ENCODE measurements at places on chromosomes 12 and 14.
A peak's percentile ranks its signal among the peaks of the same experiment; 100 is the strongest.

GRCh38 chr12:65330331-65330730 lies 51.8 kb downstream of the MSRB3 start:
- no peak for DNase-seq

- no peak for DNase-seq
Measured at GRCh38 chr12:25829192-25829591, 129.3 kb upstream of the RASSF8 start.

- no peak for DNase-seq
Measured at GRCh38 chr12:3329361-3329760, 161.6 kb upstream of the PRMT8 start.

- no peak for DNase-seq
Measured at GRCh38 chr14:89707086-89707485, 247.4 kb downstream of the EFCAB11 start.

DNA sequence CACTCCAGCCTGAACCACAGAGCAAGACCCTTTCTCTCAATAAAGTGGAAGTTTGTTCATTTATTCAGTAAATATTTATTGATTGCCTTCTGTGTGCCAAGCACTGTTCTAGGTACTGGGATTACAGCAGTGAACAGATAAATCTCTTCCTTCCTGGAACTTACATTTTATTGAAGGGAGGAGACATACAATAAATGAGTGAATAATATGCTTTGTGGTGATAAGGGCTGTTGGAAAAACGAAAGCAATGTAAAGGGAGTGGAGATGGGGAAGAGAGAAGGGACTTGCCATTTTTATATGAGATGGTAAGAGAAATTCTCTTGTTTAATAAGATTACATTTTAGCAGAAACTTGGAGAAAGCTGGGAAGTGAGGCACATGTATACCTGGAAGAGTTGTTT lies 1.6 kb downstream of the GSKIP start:
- no peak for DNase-seq

GRCh38 chr12:12010277-12011039 lies 60.3 kb upstream of the BCL2L14 start:
- peak; percentile 59 for DNase-seq

DNA sequence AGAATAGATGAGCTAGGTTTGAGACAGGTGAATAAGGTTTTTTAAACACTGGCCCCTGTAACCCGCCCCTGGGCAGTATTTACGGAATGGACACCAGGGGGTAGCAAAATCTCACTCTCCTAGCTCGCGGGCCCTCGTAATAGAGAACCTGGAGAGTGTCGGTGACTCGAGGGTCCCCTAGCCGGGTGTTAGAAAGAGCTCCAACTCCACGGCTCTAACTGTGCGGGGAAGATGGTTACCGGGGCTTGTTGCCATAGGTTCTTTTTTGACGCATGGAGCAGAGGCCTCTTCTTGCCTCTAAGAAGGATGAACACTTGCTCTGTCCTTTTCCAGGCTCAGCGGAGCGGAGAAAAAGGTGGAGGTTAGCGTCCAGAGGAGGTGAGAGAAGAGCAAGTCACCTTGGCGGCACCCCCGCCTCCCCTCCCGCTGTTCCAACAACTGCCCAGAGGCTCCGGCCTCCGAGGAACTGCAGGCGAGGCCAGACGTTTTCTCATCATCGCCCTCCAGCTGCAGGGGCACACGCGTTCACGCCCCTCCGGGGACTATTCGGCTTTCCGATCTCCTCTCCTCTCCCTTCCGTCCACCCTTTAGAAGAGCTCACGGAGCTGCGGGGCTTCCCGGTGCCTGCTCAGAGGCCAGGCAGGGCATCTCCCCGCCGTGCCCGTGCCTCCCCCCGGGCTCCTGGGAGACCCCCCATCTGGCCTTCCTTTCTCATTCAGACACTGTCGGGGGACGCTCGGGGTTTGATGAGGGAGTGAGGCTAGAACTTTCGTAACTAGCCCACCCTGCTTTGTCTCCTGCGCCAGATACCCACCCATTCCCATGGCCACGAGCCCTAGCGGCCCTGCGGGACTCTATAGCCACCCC lies 1.4 kb upstream of the ARHGEF40 start:
- DNase-seq = peak; percentile 67

DNA sequence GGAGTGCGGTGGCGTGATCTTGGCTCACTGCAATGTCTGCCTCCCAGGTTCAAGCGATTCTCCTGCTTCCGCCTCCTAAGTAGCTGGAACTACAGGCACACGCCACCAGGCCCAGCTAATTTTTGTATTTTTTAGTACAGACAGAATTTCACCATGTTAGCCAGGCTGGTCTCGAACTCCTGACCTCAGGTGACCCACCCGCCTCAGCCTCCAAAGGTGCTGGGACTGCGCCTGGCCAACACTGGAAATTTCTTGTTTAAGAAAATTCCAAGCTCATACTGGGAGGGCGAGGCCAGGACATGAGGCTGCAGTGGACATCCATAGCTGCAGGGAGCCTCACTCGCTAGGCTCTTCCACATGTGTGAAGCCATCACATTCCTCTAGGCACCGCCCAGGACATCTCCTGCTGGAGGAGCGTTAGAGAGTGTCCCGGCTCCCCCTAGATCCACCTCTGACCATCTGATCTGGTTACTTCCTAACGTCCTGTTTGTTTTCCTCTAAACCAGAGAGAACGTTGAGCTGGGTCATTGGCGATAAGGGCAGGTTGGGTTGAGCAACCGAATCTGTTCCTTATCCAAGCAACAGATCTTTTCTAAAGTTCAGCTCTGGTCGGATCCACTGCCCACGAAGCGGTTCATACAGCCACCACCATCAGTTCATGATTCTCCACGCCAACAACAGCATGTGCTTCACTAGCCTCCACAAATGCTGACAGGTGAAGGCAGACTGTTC lies 108.2 kb upstream of the MED13L start:
- no peak for DNase-seq

GRCh38 chr12:40647651-40648050 lies 44.6 kb upstream of the CNTN1 start:
- DNase-seq = no peak

DNA sequence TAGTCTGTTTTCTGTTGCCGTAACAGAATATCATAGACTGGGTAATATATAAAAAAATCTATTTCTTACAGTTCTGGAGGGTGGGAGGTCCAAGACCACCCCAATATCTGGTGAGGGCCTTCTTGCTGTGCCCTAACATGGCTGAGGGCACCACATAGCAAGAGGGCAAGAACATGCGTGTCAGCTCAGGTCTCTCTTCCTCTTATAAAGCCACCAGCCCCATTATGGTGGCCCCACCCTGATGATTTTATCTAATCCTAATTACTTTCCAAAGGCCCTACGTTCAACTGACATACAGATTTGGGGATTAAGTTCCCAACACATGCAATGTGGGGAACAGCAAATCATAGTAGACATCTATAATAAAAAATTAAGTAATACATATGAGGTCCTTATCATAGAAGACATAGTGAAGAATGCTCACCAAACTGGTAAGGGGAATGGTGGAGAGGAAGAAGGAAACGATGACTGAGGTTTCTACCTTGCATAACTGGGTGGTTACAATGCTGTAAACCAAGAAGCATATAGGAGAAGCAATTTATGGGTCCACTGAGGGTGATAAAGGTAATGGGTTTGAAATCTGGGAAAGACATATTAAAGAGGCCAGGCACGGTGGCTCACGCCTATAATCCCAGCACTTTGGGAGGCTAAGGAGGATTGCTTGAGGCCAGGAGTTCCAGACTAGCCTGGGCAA lies 27.0 kb downstream of the BTBD7 start:
- DNase-seq = no peak

DNA sequence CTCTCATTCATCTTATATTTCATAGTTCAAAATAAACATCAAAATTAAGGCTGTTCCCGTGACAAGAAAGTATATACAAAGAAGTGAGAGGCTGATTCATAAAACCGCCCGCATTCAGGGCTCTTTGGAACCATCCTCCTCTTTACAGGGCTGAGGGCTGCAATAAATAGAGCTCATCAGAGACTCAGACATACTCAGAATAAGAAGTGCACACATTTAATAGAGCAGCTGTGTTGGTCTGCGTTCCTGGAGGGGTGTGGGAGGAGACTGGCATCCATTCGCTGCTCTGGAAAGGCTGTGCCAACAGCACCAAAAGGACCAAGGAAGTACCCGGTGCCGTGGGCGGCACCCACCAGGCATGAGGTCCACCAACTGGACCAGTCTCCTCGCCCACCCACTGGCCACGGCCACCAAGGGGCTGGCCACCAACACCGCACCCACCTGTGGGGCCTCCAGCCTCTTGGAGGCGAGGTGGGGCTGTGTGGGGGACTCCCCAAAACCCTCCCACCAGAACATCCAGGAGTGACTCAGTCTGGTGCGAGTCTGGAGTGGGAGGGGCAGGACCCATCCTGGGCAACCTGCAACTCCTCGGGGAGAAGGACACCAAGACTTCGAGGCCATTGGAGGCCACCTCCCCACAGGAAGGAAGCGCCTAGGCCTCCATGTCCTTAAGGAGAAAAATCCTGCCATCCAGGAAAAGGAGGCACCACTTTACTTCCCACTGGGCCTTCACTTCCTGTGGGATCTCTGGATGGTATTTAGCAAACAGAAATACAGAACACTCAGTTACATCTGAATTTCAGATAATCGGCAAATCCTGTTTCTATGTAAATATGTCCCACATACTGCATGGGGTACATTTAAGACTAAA lies 32.7 kb downstream of the VCPKMT start:
- no peak for DNase-seq

- peak; percentile 55 for DNase-seq
Measured at GRCh38 chr12:62684570-62685295, 218.1 kb downstream of the MON2 start.

DNA sequence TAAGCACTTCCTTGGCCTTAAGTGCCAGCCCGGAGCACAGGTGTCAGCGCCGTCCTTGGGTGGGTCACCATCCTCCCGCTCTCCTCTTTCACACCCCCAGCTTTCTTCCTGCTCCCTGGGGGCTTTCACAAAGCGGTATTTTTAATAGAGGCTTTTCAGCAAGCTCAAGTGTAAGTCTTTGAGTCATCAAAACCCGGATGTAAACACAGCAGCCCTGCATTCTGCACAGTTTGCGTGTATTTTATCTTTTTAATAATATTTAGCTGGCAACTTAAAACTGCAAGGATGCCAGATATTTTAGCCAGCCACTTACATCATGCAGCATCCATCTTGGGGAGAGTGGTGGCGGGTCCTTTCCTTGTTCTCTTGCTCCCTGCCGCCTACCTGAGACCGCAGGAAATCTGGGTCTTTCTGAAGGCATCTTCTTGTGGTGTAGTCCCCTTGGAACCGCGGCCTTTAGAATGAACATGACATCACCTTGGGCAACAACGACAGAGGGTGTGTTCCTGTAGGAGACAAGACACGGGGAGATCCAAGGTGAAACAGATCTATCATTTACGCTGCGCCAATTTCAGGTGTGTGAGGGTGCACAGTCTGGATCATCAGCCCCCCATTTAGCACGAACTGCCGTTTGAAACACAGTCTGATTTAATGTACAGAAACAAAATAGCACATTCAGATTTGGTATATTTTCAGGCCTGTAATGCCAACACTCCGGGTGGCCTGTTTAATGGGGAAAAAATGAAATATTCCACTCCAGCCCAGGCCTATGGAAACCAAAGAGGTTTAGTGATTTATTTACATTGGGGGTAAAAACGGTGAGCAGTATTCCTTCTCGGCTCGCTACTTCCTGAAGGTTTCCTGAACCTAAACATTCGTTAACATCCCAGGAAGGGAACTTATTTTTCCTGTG lies 12.5 kb upstream of the IRF2BPL start:
- no peak for DNase-seq

DNA sequence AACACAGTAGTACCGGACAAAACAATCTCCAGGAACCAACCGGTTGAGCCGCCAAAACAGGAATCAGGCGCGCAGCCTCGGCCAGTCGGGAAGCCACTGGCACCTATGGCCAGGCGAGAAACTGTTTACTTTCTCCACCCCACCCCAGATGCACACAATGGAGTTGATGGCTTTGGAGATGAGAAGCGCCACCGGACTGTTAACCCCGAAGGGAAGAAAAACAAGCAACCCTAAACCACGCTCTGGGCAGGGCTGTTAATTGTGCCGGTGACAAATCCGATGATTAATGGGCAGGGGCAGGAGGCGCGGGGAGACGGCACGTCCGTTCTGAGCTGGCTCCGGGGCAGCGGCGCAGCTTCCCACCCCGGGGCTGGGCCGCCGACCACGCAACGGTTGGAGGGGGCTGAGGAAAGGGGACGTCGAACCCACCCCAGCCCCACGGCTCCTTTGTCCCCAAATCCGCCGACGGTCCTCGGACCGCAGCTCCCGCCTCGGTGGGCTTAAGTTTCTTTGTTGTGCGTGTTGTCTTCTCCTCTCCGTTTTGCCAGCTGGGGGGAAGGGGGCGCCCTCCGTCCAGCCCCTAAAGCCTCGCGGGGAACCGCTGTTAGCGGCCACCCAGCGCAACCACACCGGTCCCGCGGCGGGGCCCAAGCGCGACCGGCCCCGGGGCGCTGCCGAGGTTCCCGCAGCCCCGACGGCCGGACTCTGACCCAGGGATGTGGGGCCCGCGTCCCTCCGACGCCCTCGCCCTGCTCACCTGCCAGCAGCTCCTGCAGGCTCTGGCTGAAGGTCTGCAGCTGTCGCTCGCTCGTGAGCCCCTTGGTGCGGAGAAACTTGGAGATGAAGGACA lies 790 bp downstream of the BTG1 start:
- DNase-seq = peak; percentile 60

DNA sequence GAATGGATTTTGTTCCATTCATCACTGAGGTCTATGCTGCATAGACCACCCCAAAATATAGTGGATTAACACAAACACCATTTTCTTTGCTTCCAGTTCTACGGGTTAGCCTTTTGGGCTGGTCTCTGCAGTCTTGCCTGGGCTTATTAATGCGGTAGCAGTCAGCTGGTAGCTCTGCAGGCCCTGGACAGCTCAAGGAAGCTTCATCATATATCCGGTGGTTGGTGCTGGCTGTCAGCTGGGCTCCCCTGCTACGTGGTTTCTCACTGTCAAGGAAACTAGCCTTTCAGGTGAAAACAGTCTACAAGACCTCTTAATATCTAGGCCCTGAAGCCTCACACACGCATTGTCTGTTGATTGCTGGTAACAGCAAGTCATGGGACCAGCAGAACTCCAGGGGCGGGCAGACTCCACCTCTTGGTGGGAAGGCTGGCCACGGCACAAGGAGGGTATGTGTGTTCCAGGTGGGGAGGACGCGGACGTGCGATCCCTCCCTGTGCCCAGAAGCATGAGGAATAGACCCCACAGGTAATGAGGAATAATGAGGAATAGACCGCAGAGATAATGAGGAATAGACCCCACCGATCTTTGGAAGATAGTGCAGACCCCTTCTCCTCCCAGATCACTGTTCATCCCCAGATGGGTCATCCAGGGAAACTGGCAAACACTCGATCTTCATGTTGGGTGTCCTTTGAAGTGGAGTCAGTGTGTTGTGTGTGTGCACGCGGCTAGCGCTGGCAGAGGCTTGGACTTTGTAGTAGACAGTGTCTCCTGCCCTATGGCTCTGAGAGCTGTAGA lies 13.3 kb downstream of the TSPAN9 start:
- peak; percentile 3 for DNase-seq

DNA sequence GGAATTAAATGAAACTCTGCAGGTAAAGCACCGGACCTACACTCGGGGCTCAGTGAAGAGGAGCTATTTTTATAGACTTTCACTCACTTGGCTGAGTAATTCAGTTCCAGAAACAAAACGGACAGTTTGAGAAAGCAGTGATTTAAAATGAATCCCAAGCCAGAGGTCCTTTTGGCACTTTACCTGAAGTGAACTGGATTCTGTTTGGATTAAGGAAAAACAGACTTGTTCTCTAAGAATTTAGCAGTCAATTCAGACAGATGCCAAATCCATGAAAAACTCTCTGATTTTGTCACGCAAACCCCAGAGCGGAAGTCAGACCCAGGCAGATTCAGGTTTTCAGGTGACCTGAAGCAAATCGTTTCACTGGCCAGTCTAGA lies 4.9 kb upstream of the VASH1 start:
- DNase-seq = peak; percentile 2

Data from SK-N-SH (cell line).